SW480 (cell line): ENCODE measurements at places on chromosomes 6 and 20.

- no peak for DNase-seq
These were observed 32.7 kb upstream of the CRISP1 start for GRCh38 chr6:49898904-49899566.

DNA sequence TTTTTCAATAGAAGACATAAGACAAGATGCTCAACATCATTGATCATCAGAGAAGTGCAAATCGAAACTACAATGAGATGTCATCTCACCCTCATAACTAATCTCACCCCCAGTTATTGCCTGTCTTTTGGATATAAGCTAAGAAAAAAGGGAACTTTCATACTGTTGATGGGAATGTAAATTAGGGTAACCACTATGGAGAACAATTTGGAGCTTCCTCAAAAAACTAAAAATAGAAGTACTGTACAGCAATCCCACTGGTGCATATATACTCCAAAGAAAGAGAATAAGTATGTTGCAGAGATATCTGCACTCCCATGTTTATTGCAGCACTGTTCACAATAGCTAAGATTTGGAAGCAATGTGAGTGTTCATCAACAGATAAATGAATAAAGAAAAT is 26.4 kb upstream of the PHF3 start:
- DNase-seq, result no peak

DNA sequence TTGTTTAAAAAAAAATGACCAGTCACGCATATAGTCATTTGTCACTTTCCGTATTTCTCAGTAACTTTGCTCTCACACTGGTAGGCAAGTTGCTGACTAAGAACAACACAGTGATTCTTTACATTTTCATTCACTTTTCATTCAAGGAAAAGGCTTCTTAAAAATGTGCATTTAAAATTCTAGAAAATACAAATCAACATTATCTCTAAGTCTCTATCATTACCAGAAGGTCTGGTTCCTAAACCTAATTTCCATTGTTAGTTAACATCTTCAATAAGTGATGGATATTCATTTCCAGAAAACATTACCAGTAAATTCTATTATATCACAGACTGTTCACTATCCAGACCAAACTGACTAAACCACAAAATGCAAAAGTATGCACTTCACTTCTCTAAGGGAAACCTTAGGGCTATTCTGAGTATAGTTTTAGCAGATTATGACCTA is 115.3 kb downstream of the AHI1 start:
- DNase-seq, result no peak

GRCh38 chr20:40978761-40979160 is 49.9 kb upstream of the TOP1 start:
- no peak for DNase-seq

DNA sequence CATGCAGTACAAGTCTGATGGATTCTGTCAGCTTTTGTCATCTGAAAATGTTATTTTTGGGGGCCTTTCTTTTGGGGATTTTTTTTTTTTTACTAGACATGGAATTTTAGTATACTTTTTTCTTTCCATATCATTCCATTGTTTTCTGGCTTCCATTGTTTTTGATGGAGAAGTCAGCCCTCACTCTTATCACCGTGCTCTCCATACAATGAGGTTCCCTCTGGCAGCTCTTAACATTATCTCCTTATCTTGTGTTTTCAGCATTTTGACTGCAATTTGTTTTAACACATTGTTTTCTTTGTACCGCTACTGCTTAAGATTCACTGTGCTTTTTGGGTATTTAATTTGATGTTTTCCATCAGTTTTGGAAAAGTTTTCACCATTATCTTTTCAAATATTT is 191.5 kb upstream of the AGPAT4 start:
- DNase-seq, result no peak

DNA sequence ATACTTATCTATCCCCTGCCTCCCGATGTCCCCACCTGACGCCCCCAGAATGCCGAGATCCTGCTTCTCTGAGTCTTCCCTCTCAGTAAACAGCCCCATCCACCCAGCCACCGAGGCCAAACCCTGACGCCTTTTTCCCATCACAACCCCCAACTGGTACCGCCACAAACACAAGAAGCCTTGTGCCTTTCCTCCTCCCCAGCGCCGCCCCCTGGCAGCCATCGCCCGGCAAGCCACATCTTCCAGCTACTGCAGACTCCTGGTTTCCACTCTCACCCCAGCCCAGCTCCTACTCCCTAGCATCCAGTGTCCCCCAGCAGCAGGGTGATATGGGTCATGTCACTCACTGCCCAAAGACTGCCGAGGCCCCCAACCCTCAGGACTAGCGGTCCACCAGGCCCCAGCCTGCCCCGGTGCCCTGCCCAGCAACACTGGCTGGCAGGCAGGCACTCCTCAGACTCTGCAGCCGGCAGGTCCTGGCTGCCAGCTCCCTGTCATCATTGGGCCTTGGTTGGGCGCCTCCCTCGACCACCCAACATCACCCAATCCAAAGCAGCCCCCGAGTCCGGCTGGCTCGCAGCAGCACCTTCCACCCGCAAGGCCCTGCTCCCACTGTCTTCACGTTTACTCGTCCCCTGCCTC is 11.2 kb downstream of the TCFL5 start:
- no peak for DNase-seq

DNA sequence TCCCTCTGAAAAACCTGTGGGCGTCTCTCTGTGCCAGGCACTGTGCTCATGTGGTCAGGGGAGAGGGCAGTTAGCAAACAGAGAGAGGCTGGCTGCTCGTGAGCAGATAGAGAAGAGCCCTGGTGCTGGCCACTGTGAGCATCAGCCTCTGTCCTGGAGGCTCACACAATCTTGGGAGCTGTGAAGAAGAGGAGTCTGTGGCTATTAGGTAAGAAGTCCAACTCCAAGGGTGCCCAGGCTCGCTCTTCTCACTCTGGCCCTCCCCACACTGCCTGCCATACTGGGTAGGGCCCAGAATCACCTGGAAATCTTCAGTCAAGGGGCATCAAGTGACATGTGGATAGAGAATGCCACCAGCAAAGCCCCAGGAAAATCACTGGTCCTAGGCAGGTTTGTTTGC is 14.1 kb downstream of the SCML4 start:
- DNase-seq, result no peak

DNA sequence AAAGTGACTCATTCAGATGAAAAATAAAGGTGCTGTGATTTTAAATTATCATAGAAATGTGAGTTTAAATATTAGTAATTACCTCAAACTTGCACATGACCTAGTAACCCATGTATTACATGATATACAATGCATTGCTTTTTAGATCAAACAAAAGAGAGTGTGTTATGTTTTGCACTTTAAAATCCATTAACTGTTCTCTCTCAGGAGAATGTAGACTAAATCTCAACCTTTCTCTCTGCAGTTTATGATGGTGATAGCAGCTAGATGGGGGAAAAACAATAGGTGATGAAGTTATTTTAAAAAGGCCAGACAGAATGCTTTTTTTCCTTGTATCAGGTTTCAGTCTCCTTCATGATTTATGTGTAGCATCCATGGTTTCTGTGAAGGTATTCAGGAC is 404.4 kb upstream of the RNF217 start:
- no peak for DNase-seq

- DNase-seq, result no peak
These were observed 189.5 kb downstream of the BMP7 start for GRCh38 chr20:57076951-57077350.

GRCh38 chr6:2917065-2917464 is 14.0 kb upstream of the SERPINB9 start:
- DNase-seq, result no peak

GRCh38 chr6:139600919-139601475 is 226.5 kb upstream of the CITED2 start:
- no peak for DNase-seq

DNA sequence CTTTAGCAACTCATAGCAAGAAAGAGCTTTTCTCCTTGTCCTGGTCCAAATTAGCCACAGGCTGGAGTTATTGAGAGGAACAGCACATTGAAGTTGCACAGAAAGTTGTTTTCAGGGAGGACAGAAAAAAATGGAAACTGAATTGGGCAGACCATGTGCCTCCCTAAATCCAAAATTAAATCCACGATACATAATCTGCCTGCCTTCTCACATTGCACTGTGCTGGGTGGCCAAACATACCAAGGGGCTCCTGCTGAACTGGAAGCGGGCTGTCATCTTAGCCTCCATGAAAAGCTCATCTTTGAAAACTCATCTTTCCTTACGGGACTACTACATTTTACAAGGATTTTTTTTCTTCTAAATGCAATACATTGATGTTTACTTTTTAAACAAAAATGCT is 59.9 kb downstream of the TNFAIP3 start:
- DNase-seq, result no peak

DNA sequence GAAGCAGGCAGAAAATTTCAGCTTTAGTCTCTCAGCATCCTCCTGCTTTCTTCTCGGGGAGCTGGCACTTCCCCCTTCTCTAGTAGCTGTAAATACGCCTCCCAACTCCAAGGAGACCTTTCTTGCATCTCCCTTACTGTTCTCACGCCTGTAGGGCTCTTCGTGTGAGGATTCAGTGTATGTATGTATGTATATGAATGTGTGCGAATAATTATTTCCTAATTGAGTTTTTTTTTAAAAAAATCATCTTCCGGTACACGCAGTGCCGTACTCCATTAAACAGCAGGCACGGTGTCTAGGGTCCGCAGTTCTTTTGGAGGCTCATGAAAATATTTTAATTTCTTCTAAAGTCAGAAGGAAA is 85.4 kb downstream of the HFE start:
- DNase-seq, result peak; percentile 55

GRCh38 chr6:137044366-137045221 is at the start of gene IL20RA:
IL20RA (minus strand) TSS chr6:137044965; CDS start chr6:137044728, 237 bp downstream.
- DNase-seq, result no peak

DNA sequence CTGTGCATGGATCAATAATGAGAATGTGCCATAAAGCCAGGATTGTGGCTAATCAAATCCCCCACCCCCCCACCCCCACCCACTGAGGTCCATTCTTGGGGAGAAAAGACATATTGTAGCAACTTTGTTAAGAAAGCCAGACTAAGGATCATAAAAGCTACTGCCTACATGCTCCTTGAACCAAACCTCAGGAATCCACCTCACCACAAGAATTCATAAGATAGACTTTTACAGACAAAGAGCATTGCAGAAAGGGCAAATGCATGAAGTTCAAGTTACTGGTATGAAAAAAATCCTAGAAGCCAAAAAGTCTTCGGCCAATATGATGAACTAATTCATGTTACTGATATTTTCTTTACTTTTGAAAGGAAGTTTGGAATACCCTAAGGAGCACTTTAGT is 187.9 kb upstream of the ARID1B start:
- peak; percentile 7 for DNase-seq

- DNase-seq, result no peak
These were observed 34.3 kb upstream of the AGPAT4 start for GRCh38 chr6:161308075-161308655.

DNA sequence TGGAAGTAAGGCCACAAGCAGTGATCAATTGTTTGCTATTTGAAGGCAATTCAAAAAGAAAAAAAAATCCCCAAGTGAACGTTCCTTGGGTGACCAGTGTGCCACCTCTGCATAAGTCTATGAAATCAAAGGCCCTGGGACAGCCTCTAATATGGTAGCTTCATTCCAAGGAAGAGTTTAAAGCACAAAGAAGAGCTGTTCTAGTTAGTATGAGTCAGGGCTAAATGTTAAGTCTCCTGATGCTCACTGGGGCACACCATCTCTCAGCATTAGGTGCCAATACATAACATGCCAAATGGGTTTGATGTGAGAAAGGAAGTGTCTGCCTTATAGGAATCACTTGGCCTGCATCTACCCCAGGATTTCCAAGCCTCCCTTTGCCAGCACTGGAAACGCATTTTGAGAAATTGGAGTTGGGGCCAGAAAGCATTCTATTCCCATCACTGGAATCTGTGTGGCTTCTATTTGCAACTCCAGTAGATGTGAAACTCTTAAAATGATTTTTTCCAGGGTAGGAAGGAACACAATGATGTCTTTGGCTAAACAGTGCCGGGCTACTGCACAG is 13.0 kb downstream of the UNC5CL start:
- no peak for DNase-seq

GRCh38 chr20:23161968-23162696 is 76.0 kb upstream of the CD93 start:
- no peak for DNase-seq

DNA sequence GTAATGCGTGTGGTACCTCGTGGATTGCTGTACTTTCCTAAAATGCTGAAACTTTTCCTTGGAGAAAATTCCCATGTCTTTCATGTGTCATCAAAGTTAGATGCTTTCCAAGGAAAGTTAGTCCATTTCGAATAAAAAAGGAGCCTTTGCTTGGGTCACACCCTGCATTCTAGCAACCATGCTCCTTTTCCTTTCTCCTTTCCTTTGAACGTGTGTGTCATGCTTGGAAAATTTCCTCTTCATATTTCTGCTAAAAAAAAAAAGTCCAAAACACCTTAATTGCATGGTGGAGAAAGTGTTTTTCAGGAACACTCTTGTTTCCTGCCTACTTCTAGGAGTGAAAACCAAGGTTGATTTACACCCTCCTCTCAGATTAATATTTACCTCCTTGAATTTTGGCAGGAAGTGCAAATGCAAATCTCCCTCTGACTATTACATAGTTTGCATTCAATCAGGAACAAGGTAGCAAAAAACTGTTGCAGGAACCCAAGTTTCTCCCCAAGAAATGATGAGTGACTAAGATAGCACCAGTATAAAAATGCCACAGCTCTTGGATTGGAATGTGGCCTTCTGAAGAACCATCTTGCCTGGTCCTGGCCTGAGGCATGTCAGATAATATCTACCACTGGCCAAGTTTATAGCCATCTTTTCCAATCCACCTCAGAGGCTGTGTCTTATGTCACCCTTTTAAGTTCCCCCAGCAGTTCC is 590.6 kb downstream of the QKI start:
- no peak for DNase-seq

DNA sequence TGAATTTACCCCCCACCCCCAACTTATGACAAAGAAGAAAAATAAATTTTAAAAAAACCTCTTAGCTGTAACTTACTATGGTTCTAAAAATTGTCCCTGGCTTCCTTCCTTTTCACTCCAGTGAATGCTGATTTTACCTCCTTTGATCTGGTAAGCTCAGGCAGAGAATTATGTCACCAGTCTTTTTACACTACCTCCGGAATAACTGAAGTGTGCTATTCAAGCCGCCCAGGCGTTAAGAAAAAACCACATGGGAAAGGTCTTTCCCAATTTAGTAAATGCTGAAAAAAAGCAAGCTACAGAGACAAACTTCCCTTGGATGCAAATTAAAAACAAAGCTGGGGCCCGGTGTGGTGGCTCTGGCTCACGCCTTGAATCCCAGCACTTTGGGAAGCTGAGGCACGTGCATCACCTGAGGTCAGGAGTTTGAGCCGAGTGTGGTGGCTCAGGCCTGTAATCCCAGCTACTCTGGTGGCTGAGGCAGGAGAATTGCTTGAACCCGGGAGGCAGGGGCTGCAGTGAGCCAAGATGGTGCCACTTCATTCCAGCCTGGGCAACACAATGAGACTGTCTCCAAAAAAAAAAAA is 12.4 kb downstream of the SNX5 start:
- DNase-seq, result no peak

- no peak for DNase-seq
These were observed 89.6 kb upstream of the HS3ST5 start for GRCh38 chr6:114432400-114432799.
